Activated CD4-positive, CD25-positive, alpha-beta regulatory T cell treated with anti-CD3 and anti-CD28 coated beads, Interleukin-2, amount 50 U/mL, for 72 hours (primary cell): ENCODE measurements at places on chromosomes 16 and 17.

GRCh38 chr17:31591924-31592323, 200.4 kb downstream of the RAB11FIP4 start:
- no peak for DNase-seq

DNA sequence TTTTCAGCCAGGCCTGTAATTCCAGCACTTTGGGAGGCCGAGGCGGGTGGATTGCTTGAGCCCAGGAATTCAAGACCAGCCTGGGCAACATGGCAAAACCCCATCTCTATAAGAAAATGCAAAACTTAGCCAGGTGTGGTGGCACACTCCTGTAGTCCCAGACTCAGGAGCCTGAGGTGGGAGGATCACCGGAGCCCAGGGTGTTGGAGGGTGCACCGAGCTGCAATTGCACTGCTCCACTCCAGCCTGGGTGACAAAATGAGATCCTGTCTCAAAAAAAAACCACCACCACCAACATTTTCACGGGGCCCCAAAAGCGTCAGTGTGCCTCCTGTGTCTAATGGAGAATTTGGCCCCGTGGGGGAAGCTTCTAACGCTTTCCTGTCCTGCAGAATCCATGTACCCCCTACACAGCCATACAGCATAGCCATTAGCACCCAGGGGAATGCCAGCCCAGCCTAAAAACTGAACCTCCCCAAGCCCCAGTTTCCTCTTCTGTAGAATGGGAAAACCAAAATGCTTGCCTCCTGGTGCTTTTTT, 22.2 kb upstream of the MAP3K14 start:
- no peak for DNase-seq

GRCh38 chr17:4548721-4549531, 6.3 kb downstream of the MYBBP1A start:
- DNase-seq: no peak

DNA sequence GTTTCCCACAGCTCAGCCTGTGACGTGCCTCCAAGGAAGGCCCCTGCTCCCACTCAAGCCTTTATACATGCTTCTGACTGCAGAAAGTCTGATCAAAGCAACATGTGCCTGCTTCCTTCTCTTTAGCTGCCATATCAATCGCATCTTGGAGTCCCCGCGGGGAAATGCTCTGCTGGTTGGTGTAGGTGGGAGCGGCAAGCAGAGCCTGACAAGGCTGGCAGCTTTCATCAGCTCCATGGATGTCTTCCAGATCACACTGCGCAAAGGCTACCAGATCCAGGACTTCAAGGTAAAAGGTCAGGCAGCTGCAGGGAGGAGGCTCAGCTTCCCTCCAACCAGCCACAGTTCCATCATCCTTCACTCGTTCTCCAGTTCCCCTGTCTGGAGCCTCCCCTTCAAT, 189.7 kb downstream of the ZNF18 start:
- no peak for DNase-seq

DNA sequence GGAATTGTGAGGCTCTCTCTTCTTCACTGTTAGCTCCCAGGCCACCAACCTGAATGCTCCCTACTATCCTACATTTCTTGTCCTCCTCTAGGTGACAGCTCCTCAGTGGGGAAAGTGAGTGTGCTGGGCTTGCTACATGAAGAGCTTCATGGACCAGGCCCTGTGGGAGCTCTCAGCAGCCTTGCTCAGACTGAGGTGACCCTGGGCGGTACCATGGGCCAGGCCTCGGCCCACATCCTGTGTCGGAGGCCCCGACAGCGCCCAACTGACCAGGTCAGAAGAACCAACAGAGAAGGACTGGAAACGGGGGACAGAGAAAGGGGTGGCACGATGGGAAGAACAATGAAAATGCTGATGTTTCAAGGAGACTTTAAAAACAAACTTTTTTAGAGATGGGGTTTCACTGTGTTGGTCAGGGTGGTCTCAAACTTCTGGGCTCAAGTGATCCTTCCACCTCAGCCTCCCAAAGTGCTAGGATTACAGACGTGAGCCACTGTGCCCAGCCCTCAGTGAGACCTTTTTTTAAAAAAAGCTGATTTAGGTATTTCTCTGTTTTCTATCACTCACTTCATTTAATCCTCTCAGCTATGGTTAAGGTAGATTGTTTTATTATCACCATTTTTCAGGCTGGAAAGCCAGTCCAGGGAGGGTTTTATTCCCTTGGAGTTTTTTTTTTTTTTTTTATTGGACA, 4.9 kb downstream of the ELP5 start:
- DNase-seq: no peak

DNA sequence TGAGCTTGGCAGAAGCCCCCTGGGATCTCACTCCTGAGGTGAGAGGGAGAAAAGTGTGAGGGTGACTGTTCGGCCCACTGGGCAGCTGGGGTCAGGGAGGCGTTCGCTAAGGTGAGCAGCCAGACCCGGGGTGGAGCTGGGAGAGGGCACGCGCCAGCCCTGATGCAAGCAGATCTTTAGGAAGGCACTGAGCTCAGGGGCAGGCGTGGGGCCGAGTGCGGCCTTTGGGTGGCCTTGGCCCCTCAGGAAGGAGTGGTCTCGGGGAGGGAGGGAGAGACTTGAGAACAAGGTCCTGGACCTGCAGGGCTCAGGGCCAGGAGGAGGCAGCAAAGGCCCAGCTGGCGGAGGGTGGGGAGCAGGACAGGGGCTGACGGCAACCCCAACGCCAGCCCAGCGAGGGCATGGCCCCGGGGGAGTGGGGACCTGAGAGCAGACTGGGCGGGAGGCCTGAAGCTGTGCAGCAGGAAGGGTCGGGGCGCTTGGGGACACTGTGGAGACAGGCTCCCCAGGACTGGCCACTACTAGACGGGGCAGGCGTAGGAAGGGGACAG, 14.5 kb upstream of the WDR45B start:
- no peak for DNase-seq

- no peak for DNase-seq
Observed at GRCh38 chr16:81429045-81429521, 15.5 kb upstream of the CMIP start.

- no peak for DNase-seq
Observed at GRCh38 chr16:53781023-53781605, 77.2 kb downstream of the FTO start.

DNA sequence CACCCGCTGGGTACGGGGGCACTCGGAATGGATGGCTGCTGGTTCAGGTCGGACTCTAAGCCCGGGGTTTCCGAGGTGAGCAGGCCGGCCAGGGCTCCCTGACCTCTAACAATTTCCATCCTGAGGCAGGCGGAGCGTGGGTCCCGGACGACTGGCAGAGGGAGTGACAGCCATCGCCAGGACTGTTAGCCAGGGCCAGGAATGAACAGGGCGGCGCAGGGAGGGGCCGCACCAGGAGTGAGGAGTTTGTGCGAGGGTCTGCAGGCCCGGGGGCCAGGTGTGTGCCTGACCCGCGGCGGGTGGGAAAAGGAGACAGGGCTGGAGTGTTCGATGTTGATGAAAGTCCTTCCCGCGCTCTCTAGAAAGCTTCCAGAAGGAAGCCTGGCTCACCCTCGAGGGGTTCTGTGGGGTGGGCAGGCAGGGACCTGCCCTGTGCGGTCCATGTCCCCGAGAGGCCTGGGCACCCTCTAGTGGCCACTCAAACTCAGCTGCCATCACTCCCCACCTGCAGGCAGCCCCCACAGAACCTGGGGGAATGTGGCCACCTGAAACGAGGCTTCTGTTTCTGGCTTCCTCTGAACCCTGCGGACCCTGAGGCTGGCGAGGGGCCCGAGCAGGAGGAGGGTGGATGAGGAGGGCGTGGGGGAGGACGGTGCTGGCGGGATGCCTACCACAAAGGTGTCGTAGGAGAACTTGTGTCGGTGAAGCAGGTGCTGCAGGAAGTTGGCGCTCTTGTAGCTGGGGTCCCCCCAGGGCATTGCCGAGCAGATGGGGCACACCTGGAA, 8.2 kb downstream of the RNF166 start:
- DNase-seq: no peak

DNA sequence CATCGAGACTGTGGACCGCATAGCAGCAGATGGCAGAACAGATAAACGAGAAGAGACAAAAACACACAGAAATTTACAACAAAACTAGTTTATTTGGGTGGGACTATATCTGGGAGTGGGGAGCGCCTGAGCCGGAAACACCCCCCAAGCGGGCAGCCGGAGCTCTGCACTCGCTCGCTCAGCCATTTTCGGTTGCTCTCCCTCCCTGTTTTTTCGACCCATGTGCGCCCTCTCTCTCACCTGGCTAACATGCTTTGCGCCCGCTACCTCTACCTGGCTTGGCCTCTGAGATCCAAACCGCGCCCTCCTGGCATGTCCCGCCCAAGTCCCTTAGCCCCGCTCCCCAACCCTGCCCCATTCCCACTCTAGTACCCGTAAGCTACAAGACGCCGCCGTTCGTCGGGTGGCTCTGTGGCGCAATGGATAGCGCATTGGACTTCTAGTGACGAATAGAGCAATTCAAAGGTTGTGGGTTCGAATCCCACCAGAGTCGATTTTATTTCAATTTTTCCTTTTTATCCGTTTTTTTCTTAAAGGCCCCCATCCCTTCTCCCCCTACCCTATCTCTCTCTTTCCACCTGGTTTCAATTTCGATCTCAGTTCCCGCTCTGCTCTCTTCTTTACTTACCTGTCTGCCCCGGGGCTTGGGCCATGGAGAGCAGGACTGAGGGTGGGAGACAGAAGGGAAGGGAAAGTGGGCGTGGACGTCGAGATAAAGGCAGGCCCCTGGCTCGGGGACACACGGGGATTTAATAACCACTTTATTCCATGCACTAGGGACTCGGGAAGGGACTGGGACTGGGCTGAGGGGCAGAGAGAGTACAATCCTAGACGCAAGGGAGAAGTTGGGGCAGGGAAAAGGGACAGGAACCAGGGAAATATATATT, 2.4 kb upstream of the ALOXE3 start:
- DNase-seq: peak; percentile 80

- no peak for DNase-seq
Observed at GRCh38 chr17:57541472-57542394, 203.4 kb downstream of the CCDC182 start.

- no peak for DNase-seq
Observed at GRCh38 chr17:65477600-65477999, 83.8 kb downstream of the AXIN2 start.

GRCh38 chr17:79672496-79672895, 58.2 kb upstream of the ENPP7 start:
- DNase-seq: no peak

- DNase-seq: no peak
Observed at GRCh38 chr17:8644507-8644902, 14.0 kb upstream of the MYH10 start.

DNA sequence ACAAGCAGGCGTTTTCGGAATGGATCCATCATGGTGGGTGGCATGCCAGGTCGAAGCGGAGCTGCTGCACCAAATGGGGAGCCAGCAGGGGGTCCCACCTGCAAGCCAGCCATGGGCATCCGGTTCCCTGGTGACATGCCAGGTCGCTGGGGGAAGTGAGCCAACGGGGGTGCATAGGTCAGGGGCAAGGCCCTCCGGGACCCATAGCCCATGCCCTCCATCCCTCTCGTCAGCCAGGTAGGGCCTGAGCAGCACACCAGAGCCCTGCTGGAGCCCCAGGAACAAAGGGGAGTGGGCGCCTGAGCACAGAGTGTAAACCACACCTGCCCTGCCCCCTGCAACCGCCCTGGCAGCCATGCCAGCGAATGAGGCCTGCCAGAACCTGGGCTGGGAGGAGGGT, 5.0 kb downstream of the SMARCD2 start:
- DNase-seq: no peak

DNA sequence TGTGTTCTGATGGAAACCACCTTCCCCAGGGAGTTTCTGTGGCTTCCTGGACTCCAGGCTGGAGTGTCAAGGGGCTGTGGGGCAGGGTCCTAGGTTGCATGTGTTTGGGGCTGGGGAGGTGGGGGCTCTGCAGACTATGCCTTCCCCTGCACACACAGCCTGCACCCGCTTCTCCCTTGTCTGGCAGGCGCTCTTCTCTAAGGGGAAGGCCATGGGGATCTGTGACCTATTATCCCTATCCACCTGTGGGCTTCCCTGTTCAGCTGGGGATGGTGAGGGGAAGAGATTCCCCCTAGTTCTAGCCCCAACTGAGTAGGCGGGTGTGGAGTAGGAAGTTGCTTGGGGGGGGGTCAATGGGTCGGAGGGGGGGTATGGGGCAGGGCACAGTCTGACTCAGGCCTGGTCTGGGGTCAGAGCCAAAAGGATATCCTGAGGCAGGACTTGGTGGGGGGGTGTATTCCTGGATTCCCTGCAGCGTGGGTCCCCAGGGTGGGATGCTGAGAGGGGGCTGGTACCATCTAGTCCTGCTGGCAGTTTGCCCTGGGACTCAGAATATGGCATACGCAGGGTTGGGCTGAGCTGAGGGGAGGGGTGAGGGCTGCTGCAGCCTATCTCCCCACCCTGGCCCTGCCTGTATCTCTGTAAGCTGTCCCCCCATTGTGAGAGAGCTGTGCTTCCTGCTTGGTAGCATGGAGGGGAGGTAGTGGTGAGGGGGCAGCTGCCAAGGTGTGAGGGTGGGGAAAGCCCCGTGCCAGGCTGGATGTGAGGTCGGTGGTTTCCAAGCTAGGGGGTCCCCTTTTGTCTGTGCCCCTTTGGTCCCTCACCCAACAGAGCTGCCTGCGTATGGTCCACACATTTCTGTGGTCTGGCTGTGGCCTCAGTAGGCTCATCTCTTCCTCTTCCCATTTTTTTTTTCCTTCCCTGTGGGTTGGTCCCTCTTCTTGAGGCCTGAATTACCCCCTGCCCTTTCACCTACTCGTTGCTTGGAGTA, 14.7 kb downstream of the RARA start:
- no peak for DNase-seq

GRCh38 chr16:63422715-63423114, 1386.5 kb upstream of the CDH8 start:
- no peak for DNase-seq

DNA sequence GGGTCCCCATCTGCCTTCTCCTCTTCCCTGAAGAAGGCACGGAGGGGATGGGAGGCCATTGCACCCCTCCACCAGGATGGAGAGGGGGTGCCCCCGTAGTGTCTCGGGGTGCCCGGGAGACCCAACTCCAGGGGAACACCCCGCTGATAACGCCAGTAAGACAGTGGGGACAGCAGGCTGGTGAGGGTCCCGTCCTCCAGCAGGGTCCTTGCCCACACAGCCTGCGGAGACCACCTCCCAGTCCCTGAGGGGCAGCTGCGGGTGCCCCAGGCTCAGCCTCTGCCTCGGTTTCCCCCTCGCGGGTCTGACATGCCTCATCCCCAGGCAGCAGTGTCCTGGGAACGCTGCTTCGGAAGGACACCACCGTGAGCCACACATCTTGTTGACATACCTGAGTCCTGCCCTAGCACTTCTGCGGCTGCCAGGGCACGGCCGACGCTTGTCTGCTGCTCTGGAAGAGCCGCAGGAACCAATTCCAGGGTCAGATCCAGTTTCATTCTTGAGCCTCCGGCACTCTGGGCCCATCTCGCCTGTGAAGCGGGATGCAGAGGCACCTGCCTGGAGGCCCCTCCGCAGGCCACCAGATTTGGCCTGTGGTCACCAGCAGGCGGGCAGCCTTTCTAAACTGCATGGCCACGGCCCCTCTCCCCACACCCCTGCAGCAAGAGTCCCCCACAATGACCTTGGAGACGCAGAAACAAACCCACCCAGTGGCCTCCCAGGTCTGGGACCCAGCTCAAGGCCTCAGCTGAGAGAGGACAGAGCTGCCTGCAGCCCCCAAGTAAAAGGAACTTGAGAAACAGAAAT, 39.9 kb upstream of the ZC3H18 start:
- DNase-seq: no peak

- no peak for DNase-seq
Observed at GRCh38 chr16:88967830-88968588, 9.0 kb downstream of the CBFA2T3 start.

GRCh38 chr17:27816946-27817345, 16.6 kb upstream of the NOS2 start:
- DNase-seq: no peak
